ENCODE measurements at places on chromosomes 16 and 17.

DNA sequence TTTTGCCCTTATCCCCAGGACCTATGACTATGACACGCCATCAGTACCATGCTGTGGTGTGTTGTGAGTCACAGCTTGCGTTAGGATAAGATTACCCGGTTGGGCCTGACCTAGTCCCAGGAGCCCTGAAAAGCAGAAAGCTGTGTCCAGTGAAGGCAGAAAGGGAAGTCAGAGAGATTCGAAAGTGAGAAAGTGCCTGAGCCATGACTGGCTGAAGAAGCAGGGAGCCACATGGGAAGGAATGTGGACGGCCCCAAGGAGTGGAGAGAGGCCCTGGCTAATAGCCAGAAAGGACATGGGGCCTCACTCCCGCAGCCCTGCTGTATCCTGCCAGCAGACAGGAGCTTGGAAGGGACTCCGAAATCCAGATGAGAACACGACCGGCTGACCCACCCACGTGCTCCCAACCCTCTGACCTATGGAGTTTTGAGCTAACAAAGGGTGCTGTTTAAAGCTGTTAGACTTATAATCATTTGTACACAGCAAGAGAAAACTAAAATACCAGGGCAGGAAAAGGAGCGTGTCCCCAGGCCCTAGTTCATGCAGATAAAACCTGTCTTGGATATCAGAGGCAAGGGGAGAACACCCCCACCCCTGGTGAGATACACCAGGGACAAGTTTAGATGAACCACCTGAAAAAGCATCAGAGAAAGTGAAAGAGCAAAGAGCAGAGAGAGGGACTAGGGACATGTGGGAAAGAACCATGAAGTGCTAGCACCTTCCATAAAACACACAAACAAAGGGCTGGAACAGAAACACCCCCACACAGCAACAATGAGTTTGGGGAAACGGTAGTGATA lies 115.3 kb downstream of the SLC39A11 start:
- no peak for DNase-seq

- DNase-seq, result no peak
These were observed 544.6 kb downstream of the CDH13 start for GRCh38 chr16:83171396-83171795.

- DNase-seq, result no peak
These were observed 103.2 kb upstream of the SDK2 start for GRCh38 chr17:73747221-73748002.

DNA sequence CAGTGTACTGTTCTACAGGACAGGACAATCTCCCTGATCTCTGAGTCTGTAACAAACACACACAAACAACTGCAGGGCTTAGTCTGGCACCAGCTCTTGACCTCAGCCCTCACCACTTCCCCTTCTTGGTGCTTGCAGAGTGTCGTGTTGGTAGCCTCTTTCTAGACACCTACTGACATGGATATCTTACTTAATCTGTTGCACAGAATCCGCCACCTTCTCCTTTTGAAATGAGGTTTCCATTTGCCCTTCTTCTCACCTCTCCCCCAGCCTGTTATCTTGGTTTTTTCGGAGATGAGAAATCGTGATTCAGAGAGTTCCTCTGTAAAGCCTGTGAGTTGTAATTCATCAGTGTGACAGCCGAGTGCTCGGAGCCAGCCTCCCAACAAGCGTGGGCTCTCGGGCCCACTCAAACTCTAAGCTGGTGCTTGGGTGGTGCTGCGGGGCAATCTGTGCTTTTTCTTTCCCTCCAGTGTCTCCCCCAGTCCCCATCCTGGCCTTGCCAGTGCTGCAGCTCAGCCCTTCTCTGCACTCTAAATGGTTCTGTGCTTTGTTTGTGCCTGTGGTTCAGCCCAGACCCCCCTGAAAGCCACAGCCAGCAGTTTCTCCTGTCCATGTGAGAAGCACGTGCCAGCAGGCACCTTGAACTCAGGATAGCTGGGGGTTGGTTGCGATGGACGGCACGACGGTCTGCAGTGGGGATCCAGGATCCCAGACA lies 28.1 kb downstream of the KIAA0513 start:
- DNase-seq, result peak; percentile 47
